ENCODE measurements at places on chromosomes 16 and 17.
A peak's percentile ranks its signal among the peaks of the same experiment; 100 is the strongest.

GRCh38 chr16:65453646-65454045, 331.8 kb upstream of the CDH11 start:
- DNase-seq, result no peak

DNA sequence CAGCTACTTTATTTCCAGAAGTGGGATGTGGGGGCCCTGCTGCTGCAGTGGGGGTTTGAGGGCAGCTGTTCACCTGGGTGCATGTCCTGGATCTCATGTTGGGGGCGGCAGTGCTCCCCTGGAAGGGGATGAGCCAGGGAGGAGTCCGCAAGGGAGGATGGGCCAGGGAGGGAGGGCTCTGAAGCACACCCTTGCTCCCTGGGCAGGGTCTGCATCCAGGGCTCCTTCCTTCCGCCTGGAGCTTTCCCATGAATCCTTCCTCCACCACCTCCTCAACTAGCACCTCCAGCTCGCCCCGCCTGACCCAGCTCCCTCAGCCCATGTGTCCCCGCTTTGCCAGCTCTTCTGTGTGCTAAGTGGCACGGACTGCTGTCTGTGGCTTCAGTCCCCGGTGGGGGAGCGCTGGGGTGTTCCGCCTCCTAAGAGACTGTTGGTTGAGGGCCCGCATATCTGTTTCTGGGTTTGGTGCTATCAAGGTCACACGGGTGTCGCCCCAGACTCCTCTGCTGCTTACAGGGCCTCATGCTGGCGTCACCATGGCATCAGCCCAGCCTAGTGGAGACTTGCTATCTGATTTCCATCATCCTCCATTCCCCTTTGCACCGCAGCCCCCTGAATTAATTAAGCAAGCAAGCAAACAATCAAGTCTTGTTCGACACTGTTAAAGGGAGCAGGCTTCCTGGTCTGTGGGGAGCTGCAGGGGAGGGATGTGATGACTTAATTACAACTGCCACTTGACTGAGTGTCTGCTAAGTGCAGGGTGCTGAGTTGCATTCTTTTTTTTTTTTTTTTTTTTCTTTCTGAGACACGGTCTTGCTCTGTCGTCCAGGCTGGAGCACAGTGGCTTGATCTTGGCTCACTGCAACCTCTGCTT, 71.8 kb downstream of the PRKCA start:
- DNase-seq, result peak; percentile 41

DNA sequence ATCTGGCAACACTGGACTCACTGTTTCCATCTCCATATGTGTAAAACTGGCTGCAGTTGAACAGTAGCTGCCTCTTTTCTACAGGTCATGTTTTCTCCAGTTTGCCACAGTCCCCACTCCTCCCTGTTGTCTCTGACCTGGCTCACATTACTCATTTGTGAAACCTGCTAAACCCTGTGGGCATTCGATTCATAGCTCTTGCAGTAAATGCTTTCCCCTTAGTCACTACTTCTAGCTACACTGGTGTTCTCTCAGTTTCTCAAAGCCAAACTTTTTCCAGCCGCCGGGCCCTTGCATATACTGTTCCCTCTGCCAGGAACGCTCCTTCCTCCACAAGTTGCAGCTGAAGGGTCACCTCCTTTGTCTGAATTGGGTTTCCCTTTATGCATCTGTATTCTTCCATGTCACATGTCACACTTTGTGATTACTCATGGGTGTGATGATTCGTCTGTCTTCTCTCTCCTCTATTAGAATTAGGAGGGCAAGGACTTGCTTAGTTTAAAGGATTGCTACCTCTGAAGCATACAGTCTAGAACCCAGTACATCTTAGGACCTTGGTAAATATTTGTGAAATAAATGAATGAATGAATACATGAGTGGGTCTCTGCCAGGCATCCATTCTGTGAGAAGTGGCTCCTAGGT, 15.0 kb upstream of the MT4 start:
- DNase-seq, result no peak

GRCh38 chr17:27558842-27559505, 72.0 kb upstream of the LGALS9 start:
- no peak for DNase-seq

DNA sequence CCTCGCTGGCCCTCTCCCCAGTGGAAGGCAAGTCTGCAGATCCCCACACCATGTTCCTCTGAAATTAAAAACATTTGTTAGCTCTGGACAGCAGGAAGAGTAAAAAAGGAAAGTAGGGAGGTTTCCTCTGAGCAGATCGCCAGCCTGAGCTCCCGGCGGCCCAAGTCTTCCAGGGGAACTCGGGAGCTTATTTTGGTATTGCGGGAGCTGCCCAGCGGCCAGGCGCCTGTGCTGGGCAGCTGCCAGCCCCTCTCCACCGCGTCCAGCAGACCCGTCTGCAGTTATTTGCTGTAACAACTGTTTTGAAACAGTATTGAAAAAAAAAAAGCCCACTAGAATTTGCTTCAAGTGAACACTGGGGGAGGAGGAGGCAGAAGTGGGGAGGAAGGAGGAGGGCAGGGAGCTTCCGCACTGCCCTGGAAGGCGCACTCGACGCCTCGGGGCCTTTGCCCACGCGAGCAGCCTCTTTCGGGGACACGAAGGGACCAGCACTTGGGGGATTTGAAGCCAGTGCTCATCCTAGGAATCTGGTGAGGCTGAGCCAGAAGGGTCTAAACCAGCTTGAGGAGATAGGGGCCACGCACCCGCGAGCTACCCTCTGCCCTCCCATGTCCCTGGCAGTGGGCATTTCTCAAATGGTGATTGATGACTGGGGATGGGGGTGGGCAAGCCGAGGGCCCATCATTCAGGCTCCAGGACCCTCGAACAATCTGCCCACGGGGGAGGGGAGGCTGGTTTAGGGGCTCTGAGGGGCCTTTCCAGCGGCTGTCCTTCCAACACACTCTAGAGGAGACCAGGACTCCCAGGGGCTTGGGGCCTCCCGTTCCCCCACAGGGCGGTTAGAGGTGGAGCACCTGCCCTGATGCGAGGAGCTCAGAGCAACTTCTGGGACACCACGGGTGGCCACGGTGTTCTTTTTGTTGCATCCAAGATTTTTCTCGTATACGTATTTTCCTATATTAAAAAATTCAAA, 3.0 kb upstream of the BAHCC1 start:
- DNase-seq, result no peak

GRCh38 chr17:66300956-66301355, 1.5 kb upstream of the PRKCA start:
- DNase-seq, result no peak

DNA sequence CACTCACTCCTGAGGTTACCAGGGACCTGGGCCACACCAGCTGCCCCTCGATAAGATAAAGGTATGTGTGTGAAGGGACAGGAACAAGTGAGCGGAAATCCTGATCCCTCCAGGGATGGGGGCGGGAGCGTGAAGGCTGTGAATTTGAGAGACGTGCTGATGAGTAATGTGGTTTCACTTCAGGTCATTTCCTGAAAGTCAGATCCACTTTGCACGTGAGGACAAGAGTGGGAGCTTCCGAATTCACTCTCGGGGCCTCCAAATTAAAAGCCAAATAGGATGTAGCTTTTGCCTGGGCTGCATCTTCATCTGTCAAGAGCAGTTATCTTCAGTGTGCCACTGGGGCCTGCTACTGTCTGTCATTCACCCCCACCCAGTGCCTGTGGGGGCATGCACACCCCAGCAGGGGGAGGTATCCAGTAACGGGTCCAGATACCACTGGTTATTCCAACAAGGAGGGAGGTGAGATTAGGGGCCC, 87.4 kb upstream of the LHX1 start:
- DNase-seq, result no peak

- no peak for DNase-seq
Measured at GRCh38 chr16:10685709-10686108, 9.0 kb downstream of the TEKT5 start.

GRCh38 chr17:47275245-47275984, 21.8 kb downstream of the ITGB3 start:
- peak; percentile 60 for DNase-seq

DNA sequence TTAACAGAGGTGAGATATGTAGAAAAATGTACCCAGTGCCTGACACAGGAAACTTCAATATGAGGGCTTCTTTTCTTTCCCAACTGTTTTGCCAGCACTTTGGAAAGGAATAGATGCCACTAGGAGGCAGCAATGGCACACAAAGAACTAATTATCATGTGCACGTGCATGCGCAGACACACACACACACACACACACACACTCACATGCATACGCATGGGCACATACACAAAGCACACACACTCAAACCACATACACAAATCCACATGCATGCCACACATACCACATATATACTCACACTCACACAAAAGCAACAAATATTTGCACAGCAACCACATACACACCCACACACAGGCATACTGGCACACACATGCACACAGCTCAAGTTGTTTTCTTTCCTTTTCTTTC, 8.8 kb upstream of the CEP112 start:
- peak; percentile 39 for DNase-seq

DNA sequence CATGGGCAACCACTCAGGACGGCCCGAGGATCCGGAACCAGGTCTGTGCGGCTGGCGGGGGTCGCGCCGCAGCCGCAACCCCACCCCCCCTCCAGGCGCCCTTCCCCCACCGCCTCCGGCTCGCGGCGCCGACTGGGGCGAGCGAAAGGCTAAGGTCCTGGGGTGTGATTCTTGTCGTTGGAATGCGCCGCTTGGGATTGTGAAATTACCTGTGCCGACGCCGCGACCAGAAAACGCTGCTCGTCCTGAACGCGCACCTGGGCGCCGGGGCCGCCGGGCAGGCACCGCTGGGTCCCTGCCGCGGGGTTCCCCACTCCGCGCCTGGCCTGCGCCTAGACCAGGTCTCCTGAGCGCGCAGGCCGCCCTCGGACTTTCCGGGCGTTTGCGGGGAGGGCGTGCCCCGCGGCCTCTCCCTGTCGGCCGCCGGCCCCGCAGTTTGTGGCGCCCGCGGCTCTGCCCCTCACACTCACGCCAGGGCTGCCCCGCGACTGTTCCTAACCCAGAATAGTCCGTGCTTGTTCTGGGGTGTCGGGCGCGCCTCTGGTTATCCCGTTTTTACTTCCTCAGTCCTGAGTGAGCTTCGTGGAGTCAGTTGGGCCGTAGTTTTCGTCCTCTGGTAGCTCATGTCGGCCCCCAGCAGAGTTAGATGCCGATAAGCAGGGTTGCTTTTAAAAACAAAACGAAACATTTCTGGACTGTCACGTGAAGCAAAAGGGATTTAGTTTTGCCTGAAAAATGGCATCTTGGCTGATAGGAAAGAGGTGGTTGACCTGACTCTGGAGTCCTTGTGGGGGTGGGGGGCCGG, 147.2 kb downstream of the SPECC1 start:
- DNase-seq, result peak; percentile 63

DNA sequence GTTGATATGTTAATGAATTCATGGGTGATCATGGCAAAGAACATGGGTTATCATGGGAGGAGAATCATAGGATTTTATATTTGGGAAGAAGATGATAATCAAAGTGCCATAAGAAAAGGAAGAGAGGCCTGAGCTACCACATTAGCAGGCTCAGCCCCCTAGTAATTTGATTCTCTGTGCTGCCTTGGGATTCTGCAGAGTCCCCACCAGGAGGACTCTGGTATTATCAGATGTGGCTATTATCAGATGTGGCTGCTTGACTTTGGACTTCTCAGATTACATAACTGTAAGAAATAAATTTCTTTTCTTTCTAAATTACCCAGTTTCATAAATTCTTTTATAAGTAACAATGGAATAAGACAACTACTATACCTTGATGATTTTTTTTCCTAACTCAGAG, 137.6 kb downstream of the ITFG1 start:
- no peak for DNase-seq

- peak; percentile 15 for DNase-seq
Measured at GRCh38 chr17:40419559-40420331, 2.0 kb upstream of the TOP2A start.

GRCh38 chr17:14042411-14042810, 26.9 kb upstream of the COX10 start:
- no peak for DNase-seq

- DNase-seq, result no peak
Measured at GRCh38 chr16:4615384-4616046, 827 bp upstream of the UBALD1 start.

- no peak for DNase-seq
Measured at GRCh38 chr16:87077750-87078127, 239.5 kb downstream of the C16orf95 start.

GRCh38 chr17:74770498-74771318, 5.4 kb downstream of the NAT9 start:
- peak; percentile 54 for DNase-seq

GRCh38 chr16:83733301-83733700, 74.5 kb upstream of the HSBP1 start:
- DNase-seq, result peak; percentile 79

DNA sequence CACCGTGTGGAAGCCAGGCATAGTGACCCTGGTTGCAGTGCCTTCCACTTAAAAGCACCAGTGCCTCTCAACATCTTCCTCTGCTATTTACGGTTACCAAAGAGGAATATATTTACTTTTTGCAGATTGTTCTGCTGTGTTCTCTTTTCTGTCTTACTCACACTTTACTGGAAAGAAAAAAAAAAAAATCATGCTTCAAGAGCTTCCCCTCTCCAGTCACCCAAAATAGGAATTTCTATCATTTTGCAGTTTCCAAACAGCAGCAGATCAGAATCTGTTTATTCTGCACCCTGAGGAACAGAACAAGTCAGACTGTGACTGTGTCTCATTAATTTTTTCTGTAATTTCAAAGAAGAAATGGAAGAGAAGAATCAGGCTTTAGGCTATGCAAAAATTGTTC, 96.1 kb downstream of the KCNJ2 start:
- no peak for DNase-seq
